ENCODE measurements at places on chromosomes 7 and 10.

DNA sequence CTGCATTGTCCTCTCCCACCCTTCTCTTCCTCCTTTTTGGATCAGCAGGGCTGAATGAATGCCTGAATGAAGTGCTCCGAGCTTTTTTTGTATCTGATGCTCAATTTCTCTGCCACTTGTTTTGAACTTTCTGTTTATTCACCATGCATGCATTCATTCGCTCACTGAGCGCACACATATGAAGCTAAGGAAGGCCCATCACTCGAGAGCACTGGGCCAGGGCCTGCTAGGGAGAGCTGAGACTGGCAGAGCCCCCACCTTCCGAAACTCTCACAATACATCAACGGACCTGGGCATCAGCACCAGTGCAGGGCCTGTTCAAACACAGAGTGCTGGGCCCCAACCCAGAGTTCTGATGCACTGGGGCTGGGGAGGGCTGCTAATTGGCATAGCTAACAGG is 45.7 kb downstream of the RPS24 start:
- DNase-seq = no peak

- no peak for DNase-seq
Observed at GRCh38 chr7:139949629-139950028, 113.1 kb downstream of the PARP12 start.

DNA sequence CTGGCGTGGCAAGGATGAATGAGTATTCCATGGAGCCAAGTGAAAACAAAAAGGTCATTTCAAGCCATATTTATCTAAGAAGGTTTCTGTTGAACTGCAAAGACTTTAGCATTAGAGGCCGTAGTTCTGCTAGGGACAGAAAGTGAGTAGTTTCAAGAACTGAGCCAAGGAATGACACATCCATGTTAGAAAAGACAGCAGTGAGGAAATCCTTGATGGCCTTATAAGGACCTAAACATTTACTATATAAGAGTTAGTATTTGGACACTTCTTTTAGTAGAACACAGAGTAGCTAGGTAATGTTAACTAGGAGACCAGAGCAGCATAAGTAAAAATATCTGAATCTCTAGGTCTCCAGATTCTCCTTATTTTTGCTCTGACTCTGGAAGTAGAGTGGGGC is 329.8 kb upstream of the SEMA3D start:
- no peak for DNase-seq

GRCh38 chr10:93462881-93463280 is 19.3 kb downstream of the MYOF start:
- DNase-seq = no peak

GRCh38 chr10:80506189-80506575 is 31.5 kb upstream of the SH2D4B start:
- DNase-seq = no peak

GRCh38 chr10:88851706-88852105 is at the start of gene ANKRD22:
Gene ANKRD22 (minus strand): TSS chr10:88851844. CDS start chr10:88851607, 237 bp downstream.
- DNase-seq = no peak

GRCh38 chr7:136016649-136017395 is 39.7 kb upstream of the MTPN start:
- no peak for DNase-seq

DNA sequence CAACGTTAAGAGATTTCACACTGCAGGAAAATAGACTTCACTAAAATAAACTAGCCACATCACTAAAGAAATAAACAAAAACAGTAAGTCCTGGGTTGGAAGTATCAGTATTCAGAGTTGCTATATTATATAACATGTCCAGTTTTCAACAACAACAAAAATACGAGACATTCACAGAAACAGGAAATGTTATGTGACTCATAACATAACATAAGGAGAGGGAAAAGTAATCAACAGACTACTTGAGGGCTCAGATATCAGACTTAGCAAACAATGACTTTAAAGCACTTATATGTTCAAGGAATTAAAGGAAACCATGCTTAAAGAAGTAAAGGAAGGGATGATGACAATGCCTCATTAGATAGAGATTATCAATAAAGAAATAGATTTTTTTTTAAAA is 73.5 kb upstream of the MKLN1 start:
- no peak for DNase-seq

- no peak for DNase-seq
Observed at GRCh38 chr10:113078282-113078907, 128.3 kb downstream of the TCF7L2 start.

GRCh38 chr10:88983206-88983605 is 7.4 kb upstream of the FAS start:
- no peak for DNase-seq

GRCh38 chr10:76024460-76025123 is 593.2 kb downstream of the LRMDA start:
- DNase-seq = no peak

GRCh38 chr7:150377635-150378034 is 1.5 kb upstream of the ZNF775 start:
- DNase-seq = no peak

DNA sequence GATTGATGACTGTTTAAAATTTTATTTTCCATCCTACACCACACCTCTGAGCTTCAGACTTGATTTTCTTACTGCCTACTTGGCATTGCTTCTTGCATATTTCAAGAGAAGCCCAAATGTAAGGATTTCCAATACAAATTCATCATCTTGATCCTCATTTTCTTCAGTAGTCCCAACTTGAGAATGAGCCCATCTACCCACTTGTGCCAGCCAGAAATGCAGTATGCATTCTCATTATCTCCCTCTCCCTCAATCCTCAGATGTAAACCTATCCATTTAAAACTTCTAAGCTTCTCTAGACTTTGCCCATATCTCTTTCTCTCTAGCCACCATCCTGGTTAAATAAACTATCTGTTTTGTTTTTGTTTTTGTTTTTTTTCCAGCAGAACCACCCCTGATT is 22.4 kb upstream of the EGFR start:
- no peak for DNase-seq
